ENCODE measurements at places on chromosomes 7 and 10.

DNA sequence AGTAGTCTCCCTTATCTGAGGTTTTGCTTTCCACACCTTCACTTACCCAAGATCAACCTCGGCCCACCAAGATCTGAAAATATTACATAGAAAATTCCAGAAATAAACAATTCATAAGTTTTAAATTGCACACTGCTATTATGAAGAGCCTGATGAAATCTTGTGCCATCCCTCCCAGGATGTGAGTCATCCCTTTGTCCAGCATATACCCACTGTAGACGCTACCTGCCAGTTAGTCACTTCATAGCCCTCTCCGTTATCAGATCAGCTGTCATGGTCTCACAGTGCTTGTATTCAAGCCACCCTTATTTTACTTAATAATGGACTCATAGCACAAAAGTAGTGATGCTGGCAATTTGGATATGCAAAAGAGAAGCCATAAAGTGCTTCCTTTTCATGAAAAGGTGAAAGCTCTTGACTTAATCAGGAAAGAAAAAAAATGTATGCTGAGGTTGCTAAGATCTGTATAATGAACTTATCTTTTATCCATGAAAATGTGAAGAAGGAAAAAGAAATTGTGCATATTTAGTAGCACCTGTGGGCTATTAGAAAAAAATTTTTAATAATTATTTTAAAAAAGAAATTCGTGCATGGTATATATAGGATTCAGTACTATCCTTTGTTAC, 9.8 kb upstream of the MRPS16 start:
- DNase-seq = peak; percentile 63

DNA sequence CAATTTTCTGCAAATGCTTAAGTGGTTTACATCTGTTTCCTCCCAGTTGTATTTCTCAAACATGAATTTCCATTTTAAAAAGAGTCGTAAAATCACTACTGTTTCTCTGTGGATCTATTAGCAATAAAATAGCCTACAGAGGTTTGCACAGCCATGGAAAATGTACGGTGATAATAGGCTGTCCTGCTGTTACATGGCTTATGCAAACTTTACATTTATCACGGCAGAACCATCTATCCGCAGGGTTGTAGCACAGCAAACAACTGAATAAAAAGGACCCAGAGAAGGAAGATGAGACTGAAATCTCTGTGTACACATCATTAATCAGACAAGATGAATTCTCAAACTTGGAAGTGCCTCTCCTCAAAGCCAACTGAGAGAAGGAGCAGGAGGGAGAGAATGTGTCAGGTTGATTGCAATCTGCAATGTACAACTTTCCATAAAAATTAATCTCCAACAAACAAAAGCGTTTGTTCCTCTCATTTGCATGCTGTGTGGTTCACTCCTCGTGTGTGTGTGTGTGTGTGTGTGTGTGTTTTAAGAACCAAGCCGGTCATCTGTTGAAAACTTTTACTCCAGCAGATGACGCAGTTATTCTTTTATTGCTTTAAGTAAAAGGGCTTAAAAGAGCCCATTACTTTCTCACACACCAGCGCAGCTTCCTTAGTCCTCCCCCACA, 279.3 kb downstream of the SKAP2 start:
- no peak for DNase-seq

DNA sequence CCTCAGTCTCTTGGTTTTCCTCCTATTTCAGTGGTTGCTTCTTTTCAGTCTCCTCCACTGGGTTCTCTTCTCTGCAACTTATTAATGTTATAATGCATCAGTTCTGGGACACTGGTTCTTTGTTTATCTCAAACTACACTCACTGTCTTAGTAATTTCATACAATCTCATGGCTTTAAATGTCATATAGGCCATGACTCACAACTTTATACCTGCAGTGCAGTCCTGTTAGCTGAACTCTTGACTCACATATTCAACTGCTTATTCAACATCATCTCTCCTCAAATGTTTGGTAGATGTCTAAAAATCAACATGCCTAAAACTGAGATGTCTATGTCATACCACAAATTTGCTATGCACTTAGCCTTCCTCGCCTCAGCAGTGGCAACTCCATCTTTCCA, 101.2 kb upstream of the PALS2 start:
- DNase-seq = no peak

DNA sequence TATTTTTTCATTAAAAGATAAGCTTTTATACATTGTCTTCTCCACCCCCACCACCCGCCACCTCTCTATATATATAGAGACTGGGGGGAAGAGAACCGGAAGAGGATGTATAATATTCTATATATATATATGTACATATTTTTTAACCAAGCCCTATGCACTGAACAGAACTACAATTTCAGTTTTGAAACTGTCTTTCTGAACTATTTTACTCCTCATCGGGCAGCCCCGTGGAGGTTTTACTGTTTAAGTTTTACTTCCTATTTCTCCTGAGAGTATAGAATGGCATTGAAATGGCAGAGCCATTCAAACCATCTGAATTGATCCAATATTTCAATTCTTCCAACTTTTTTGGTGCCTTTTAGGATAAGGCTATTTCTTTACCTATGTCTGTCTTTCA, 1047.1 kb downstream of the NRG3 start:
- no peak for DNase-seq

DNA sequence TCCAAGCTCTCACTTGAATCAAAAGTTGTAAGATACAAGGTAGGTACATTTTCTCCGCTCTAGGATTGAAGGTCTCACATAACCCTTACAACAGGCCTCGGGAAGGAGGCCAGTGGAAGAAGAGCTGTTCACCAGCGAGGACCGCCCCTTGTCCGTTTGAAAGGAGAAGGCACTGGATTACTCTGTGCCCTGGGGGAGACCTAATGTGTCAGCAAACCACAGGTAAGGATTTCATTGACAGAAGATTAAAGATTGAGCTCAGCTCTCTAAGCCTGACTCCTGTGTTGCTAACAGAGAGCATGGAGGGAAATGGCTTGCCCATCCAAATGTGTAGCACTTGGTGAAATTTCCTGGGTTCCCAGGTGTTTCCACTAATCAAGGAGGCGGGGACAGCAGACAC, 81.2 kb downstream of the SLC16A9 start:
- DNase-seq = no peak

DNA sequence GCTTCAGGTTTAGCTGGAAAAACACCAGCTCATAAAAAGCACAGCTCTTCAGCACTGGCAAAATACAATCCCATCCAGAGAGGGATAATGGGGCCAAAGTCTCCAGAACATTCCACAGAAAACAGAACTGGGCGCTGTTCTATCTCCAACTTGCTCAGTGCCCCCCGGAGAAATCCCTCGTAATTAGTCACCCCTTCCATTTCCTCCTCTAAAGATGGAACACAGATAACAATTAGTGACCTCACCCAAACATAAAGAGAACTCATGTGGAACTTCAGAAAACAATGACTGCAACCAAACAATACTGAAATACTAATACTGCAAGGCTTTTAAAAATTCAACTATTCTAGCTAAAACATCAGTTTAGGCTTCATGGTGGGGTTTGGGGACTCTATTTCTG, 46.3 kb downstream of the KIAA1549 start:
- peak; percentile 47 for DNase-seq

- DNase-seq = peak; percentile 81
Observed at GRCh38 chr10:69337296-69338132, 59.2 kb downstream of the HK1 start.

DNA sequence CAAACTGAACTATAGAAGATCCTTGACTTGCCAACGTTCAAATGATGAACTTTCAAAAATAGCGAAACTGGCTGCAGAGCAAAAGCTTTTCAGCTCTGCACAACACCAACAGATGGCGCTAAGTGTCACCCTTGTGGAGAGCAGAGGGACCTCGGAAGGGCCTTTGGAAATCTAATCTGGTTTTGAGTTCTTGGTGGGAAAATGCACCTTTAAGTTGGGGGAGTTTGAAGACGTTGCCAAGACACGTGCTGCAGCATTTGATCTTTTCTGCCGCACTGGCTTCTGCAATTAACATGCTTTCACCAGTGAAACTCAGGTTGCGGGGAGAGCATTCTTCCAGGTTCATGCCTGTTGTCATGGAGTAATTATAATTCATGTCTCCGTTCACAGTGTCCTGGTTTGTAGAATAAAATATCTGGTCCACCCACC, 26.3 kb upstream of the WDR11 start:
- no peak for DNase-seq

DNA sequence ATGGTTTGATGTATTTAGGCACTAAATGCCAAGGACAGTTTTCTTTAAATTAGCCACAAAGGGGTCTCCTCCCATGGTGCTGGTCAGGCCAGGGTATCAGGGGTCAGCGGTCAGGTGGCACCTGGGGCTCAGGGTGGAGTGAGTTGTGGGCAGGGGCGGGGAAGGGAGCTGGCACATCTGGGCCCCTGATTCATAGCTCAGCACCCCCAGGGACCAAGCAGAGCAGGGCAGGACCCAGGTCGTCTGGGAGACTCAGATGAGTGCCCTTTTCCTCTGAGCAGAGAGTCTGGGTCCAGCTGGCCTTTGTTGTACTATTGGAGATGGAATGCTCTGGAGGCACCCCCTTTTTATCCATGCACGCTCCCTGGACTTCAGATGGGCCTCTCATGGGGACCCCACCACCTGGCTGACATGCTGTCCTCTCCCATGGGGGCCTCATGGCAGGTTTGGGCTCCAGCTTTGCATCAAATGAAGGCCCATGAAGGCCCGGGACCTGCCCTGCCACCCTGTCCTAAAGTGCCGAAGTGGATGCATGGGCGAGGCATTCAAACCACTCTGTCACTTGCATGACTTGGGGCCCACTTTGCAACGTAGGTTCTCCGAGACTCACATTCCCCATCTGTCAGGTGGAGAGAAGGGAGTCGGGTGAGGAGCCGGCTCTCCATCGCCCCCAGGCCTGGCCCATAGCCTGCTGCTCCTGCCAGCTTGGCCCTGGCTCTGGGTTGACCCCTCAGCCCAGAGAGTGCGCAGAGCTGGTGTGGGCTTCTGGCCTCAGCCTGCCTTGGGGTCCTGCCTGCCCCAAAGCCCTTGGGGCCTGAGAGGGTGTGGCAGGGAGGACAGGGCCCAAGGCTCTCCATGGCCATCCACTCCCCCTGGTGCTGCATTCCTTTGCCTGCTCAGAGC, 66.4 kb downstream of the RAMP3 start:
- no peak for DNase-seq

- no peak for DNase-seq
Observed at GRCh38 chr10:14659626-14660196, 115.0 kb downstream of the FAM107B start.

GRCh38 chr7:151007469-151007898, 16.7 kb downstream of the NOS3 start:
- no peak for DNase-seq

- no peak for DNase-seq
Observed at GRCh38 chr7:156842317-156842716, 50.7 kb downstream of the LMBR1 start.

DNA sequence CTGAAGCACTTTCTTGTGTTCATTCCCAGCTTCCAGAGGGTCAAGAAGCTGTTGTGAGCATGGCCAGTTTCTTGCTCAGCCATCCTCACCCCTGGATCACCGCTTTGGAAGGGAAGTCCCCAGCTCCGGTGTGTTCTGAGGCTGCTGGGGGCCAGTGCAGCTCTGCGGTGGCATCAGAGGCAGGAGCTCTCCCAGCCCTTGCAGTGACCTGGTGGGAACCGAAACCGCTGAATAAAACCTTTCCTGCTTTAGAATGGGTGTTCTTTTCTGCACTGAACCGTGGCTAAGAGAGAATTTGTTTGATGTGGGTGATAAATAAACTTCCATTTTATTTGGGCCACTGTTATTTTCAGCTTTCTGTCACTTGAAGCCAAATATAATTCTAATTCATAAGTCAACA, 450.9 kb upstream of the VSTM2A start:
- DNase-seq = no peak

- DNase-seq = no peak
Observed at GRCh38 chr7:151940048-151940811, 16.0 kb upstream of the GALNTL5 start.

DNA sequence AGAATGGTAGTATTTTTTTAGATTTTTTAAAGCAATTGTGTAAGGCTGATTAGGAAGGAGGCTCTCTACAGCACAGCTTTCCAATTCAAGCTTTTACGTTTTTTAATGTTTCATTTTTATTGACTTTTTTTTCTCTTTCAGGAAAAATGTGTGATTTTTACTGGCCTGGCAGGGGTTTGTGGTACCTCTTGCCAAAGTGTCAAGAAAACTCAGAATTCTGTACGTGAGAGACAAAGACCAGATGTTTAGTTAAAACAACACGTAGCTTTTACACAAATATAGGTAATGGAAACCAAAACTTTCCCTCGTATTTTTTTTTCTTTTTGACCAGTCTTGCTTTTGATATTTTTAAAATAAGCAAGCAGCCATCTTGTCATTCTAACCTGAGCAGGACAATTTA, 6.0 kb upstream of the NPVF start:
- DNase-seq = no peak

DNA sequence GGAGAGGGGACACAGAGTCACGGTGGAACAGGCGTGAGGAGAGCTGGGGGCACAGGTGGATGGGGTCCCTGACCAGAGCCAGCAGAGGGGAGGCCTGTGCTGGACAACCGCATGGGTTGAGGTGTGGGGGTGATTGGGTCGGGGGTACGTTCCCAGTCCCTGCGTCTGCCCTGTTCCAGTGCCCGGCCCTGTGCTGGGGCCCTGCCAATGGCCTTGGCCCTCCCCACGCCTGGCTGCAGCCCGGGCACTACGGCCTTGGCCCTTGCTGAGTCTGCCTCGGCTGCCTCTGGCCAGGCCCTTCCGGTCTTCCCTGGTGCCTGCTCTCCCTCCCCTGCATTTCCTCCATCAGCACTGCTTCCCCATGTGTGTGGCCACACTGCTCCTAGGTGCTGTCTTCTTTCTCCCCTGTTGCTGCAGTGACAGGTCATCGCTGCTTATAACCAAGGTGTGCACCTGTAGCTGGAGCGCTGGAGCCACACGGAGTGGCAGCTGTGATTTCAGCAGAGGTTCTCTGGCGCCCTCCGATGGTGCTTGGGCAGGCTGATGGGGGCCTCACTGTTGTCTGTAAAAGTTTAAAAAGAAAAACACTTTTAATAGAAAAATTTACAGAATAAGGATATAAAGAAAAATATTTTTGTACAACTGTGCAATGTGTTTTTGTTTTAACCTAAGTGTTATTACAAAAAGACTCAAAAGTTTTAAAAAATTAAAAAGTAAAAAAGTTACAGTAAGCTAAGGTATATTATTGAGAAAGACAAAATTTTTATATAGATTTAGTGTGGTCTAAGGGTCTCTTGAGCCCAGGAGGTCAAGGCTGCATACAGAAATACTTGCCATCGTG, 45.2 kb upstream of the BHLHA15 start:
- DNase-seq = peak; percentile 33

- DNase-seq = no peak
Observed at GRCh38 chr10:25036381-25036780, 20.0 kb downstream of the THNSL1 start.

DNA sequence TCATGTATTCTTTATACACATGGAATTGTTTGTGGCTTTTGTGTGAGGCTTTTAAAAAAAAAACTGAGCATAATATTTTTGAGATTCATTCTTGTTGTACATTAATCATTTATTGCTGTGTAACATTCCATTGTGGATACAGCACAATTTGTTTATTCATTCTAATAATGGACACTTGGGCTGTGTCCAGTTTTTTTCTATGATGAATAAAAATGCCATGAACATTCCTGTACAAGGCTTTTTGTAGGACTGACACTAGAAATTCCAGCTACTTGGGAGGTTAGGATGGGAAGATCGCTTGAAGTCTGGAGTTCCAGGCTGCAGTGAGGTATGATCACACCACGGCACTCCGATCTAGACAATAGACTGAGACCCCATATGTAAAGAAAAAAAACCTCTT, 254.3 kb upstream of the CACNA2D1 start:
- DNase-seq = no peak
